Subcutaneous preadipocyte (primary cell): ENCODE measurements at places on chromosomes 1 and 21. TPM values are rescaled to one million over a fixed set of nuclear protein-coding genes. Genes with fewer than 3 reads are reported as not detected.

Gene LAMC2
- 4.7 and 6.6 TPM in 2 replicates for total RNA-seq

Gene PDC
- 0.20 TPM in 1 of 2 replicates, not detected in the other for total RNA-seq

Gene CRABP2
- 27.2 and 45.6 TPM in 2 replicates for total RNA-seq

Gene EPHA8
- not detected in 2 replicates for total RNA-seq

Gene RGS16
- 0.20 and 0.37 TPM in 2 replicates for total RNA-seq

Gene SMPDL3B
- total RNA-seq: not detected in 2 replicates

Gene KCNE2
- not detected in 2 replicates for total RNA-seq

Gene LCE6A
- not detected in 2 replicates for total RNA-seq
